ENCODE measurements at places on chromosomes 1 and 21. TPM values are rescaled to one million over a fixed set of nuclear protein-coding genes. Genes with fewer than 3 reads are reported as not detected.

Gene KIF14
- 13.4 TPM for total RNA-seq

Gene GAS5
- 516 TPM for total RNA-seq

Gene MROH7
- 0.27 TPM for total RNA-seq

Gene FAM78B
- 0.27 TPM for total RNA-seq

Gene PSMG1
- 13.3 TPM for total RNA-seq

Gene FNDC10
- 4.5 TPM for total RNA-seq

Gene ERICH3
- total RNA-seq, result not detected

Gene TM2D1
- total RNA-seq, result 89.8 TPM

- no peak for DNase-seq
Observed at GRCh38 chr1:174713796-174714195, 266.0 kb downstream of the GPR52 start.

DNA sequence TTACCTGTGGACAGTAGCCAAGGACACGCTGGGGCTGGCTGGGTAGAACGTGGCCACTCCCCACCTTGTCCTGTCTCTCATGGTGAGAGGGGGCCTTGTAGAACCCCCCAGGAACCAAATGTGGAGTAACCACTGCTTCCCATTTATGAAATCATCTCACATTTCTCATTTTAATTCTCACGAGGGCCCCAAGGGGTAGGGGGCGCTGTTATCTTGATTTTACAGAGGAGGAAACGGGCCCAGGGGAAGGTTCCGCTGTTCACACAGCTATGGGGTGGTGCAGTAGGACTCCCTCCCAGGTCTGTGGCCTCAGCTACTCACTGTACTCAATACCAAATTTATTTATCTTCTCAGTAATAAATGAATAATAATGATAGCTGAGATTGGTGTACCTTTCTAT, 5.5 kb downstream of the SMPDL3B start:
- peak; percentile 24 for DNase-seq

- DNase-seq, result no peak
Observed at GRCh38 chr1:244815600-244816099, 19.8 kb upstream of the COX20 start.

DNA sequence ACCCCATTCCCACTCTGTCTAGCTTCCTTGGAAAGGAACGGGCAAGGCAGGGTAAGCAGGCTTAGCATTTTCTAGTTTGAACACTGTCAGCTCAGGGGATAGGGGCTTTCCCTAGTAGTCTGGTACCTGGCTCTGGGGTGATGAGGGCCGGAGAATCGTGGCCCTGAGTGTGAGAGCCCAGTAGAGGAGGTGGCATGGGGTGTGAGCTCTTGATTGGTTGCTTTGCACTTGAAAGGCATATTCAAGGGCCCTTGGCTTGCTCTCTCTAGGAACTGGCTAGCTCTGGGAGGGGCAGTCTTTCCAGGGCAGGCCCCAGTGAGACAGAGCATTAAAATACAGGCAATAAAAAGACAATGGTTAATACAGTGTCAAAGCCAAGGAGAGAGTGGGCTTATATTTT, 10.8 kb upstream of the EXTL1 start:
- DNase-seq, result no peak

GRCh38 chr21:30348506-30348905, at the start of gene KRTAP23-1:
KRTAP23-1 (minus strand) TSS chr21:30348606; CDS start chr21:30348606, 0 bp downstream.
- no peak for DNase-seq

GRCh38 chr21:32437729-32438128, 25.2 kb downstream of the EVA1C start:
- DNase-seq, result no peak

DNA sequence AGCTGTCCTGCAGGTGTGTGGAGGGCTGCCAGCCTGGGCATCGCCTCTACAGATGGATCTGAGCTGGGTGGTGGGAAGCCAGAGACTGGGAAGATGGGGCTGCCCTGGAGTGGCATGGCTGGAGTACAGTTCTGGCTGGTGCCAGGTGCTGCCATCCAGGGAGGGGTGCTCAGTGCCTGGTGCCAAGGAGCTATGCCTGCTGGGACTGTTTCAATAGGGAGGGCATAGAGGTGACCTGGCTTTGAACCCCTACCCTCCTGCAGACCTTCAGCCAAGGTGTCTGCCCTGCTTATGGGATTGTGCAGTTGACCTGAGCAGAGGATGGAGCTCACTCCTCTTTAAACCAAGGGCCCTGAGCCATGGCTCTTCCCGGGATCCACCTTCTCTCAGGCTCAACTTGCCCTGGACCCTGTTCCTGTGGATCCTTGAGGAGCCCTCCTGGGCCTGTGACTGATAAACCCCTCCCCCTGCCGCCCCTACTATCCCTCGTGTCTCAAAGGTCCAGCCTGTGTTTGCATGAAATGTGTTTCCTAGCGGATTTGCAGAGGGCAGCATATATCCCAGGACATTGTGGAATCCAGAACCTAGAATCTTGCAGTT, 48.7 kb downstream of the PTPRU start:
- DNase-seq, result no peak

DNA sequence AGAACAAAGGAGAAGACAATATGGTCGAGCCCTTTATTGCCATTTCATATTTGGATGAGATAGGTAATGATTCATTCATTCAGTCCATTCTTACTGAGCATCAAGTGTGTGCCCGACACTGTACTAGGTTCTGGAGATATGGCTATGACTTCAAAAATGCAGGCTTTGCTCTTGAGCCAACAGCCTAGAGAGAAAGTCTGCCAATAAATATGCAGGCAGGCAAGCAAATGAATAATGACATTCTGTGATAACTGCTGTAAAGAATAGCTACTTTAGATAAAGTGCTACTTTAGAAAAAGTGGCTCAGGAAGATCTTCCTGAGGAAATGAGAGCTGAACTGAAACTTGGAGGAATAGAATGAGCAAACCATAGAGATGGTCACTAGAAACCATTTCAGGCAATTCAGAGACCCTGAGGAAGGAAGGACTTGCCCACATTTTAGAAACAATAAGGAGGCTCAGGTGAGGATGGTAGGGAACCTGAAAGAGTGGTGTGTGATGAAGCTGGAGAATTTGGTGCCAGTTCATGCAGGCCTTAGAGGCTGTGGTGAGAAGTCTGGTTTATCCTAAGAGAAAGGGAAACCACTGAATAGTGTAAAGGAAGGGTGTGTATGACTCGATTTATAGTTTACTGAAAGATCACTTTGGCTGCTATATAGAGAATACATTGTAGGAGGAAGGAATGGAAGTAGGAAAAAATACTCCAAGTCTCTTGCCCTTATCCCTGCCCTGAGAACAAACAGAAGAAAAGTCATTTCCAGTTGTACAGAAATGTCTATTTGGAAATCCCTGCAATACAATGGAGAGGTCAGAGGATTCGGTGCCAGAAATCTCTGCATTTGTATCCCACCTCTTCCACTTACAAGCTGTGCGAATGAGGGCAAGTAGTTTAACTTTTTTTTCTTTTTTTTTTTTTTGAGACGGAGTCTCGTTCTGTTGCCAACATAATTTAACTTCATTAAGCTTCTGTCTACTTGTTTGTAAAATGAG, 167.9 kb downstream of the VPS13D start:
- peak; percentile 86 for DNase-seq

DNA sequence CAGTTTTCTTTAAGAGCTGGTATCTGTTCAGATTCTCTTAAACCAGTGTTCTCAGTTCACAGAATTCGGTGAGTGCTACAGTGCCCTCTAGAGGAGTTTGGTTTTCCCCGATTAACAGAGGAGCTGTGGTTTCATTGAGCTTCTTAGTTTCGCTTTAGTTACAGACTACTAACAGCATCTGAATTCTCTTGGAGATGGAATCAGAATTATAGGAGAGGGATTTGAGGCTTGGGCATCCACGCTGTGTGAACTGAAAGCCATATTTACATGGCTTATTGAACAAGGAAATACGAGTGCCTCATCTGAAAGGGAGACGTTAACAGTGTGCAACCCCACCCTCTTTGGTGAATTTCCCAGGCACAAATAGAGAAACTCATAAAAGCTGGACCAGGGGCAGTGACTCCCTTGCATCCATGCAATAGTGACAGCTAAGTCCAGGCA, 202.0 kb downstream of the USH2A start:
- DNase-seq, result peak; percentile 78

GRCh38 chr21:39456665-39457064, 4.9 kb downstream of the SH3BGR start:
- no peak for DNase-seq

DNA sequence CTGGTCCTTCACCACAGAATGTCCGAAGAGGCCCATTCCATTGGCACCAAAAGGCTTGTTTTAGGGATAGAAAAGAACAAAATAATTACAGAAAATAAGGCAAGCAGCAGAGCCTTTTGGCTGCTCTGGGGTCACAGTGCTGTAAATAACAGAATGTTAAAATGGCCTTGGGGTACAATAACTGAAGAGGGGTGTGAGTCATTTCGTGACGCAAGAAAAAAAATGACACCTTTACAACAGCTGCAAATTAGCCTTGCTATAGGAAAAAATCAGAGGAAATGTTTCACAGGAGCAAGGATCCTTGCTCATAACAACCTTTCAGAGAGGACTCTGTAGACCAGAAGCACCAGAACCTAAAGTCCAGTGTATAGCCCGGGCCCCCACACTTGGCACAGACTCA, 483.4 kb downstream of the OMA1 start:
- DNase-seq, result no peak

- DNase-seq, result no peak
Observed at GRCh38 chr1:48739091-48739490, 37.6 kb downstream of the BEND5 start.

- DNase-seq, result peak; percentile 83
Observed at GRCh38 chr1:117093870-117094621, 27.5 kb downstream of the TRIM45 start.

DNA sequence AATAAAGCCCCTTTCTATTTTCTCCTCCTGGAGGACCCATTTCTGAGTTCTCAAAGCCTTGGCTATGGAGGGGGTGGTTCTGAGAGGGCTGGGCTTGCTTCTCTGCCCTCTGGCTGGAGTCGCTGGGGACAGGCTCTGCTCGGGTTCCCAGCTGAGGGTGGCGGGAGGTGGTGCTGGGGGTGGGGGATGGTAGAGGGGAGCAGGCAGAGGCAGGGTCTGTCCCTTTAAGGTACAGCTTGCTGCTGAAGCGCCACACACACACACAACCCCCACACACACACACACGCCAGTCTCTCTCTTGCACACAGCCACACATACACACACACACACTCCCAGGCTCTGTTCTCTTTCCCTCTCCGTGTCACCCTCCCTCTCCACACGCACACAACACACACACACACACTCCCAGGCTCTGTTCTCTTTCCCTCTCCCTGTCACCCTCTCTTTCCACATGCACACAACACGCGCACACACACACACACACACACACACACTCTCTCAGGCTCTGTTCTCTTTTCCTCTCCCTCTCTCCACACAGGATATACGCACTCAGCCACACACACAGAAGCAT, 69.8 kb upstream of the SSBP3 start:
- peak; percentile 10 for DNase-seq

DNA sequence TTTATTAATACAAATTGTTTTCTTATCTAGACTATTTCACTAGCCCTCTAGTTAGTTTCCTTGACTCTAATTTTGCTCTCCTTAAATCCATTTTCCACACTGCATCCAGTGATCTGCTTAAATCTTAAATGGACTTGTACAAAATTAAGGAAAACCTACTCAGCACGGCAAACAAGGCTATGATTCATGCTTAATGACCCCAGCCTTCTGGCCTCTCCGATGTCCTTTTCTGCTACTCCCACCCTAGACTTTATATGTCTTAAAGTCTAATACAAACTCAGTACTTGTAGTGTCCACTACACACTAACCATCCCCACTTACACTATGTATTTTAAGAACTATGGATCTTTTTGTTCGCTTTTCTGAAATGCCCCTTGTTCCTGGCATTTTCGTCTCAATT, 2.2 kb downstream of the TMED5 start:
- peak; percentile 52 for DNase-seq

GRCh38 chr1:202416641-202417040, 68.1 kb downstream of the PPP1R12B start:
- peak; percentile 25 for DNase-seq

DNA sequence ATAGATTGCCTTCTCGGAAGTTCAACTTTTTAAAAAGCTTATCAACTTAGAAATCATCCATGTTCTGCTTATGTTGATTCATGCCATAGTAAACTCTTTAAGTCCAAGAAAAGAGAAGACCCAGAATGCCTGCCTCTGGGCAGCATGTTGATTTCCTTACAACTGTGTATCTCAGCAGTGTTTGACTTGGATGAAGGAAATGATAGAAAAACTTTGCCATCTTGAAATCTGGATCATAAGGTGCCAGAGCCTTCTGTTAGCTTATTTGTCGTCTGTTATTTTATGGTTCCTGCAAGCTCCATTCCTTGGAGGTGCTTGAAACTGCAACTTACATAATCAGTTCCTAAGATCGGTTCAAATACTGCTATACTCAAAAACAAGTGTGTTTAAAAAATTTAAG, 124.5 kb downstream of the ATP5PO start:
- no peak for DNase-seq

DNA sequence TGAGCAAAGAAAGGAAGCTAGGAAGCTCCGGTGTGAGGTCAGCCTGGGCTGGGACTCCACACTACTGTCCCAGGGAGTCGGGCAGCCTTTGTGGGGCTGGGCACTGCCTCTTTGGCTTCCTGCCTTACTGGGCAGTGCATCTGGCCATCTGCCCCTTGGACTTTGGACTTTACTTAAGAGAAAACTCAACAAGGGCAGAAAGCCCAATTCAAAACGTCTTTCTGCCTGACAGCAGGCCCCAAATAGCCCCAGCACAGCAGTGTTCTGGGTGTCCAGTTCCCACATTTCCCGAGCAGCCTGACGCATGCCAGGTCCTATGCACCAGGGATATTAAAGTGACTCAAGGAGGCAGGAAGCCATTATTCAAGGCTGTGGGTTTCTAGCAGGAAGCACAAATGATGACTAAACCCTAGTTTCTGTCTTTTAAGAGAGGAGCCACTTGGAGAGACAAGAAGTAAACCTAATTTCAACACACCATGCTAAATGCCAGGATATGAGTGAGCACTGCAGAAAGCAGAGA, 37.9 kb upstream of the EDEM3 start:
- DNase-seq, result peak; percentile 97

GRCh38 chr1:155793213-155793612, 63.8 kb downstream of the GON4L start:
- DNase-seq, result no peak

GRCh38 chr1:215226757-215227156, 144.2 kb downstream of the KCNK2 start:
- DNase-seq, result no peak

DNA sequence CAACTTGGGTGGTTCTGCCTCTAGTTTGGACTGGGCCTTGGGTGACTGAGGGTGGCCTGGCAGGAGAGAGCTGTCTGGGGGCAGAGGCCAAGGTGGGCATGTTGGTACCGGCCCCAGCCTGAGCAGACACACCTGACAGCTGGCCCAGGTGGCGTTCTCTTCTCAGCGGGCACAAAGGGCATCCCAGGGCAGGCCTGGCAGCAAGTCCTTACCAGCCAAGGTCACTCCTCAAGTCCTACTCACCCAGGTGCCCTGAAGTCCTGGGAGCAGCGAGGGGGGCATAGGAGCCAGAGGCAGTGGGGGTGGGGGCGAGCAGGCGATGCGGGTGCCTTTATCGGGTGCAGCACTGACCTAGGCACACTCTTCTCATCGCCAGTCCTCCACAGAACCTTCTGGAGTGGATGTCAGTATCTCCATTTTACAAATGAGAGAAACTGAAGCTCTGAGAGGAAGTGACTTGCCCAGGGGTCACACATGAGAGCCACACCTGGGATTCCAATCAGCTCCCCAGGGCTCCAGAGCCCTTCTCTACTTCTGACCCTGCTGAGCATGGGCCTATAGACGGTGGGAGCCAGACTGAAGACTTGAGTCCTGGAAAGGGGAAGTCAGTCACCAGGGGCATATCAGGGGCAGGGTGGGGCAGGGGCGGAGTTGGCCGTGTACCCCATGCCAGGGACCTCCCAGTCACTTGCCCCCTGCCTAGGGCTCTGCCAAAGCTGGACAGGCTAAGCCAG, 587 bp upstream of the SLC25A34 start:
- DNase-seq, result no peak

GRCh38 chr1:114723457-114723856, 6.9 kb upstream of the NRAS start:
- DNase-seq, result no peak
